Bronchial epithelial cell (primary cell): ENCODE measurements at places on chromosomes 7 and 10.

GRCh38 chr7:26584326-26584725 is 280.1 kb downstream of the SKAP2 start:
- no peak for DNase-seq

DNA sequence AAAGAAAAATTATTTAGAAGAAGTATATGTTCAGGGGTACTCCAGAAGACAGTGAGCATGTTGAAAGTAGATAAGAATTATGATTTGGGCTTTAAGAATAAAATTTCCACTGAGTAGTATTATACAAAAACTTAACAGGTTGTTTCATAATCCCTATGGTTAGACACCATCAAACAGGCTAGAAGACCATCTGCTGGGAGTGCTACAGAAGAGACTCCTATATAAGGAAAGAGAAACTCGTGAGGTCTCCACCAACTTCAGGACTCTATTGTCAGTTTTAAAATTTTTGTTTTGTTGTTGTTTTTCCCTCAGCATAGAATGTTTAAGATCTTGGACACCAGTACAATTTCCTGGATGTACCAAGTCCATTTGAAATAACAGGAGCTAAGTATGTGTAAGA is 13.1 kb downstream of the DNAJC1 start:
- no peak for DNase-seq

GRCh38 chr10:61606959-61607907 is 55.5 kb upstream of the CABCOCO1 start:
- DNase-seq: peak; percentile 47

DNA sequence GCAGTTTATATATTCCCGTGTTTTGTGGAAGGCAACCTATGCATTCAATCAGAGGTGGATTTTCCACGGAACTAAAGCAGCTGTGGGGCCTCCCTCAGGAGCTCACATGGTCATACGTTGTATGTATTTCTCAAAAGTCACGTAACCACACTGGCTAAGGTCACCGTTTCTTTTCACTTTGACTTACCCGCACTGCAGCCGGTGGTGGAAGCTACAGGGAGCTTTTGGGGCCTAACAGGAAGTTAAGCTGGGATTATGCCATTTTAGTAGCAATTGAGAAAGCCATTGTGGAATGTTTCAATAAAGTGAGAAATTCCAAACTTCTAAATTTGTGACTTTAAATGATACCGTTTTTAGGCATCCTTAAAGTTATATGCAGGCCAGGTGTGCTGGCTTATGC is 111.2 kb upstream of the KLF6 start:
- DNase-seq: no peak

- no peak for DNase-seq
Measured at GRCh38 chr10:94062611-94063010, 68.9 kb downstream of the PLCE1 start.

GRCh38 chr7:43004082-43004481 is 71.9 kb downstream of the MRPL32 start:
- DNase-seq: no peak

- DNase-seq: no peak
Measured at GRCh38 chr10:68997211-68997610, 8.6 kb downstream of the KIFBP start.
